Tibial nerve (tissue), 4 donors: ENCODE measurements at places on chromosomes 1 and 21. TPM values are rescaled to one million over a fixed set of nuclear protein-coding genes. Genes with fewer than 3 reads are reported as not detected.

Gene CD101
- 2.9 TPM for total RNA-seq

DNA sequence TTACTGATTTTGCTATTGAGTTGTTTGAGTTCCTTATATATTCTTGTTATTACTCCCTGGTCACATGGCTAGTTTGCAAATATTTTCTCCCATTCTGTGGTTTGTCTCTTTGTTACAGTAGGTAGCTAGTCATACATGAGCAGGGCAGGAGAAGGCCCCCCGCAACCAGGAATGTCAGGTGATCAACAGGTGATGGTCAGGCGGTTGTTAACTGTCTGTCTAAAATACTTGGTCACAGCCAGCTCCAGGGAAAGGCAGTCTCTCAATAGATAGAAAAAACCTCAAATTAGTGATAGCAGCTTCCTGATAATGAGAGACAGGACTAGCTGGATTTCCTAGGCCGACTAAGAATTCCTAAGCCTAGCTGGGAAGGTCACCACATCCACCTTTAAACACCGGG, 217.9 kb downstream of the RHOU start:
- H3K27ac ChIP-seq = no peak overlapping the region
- H3K36me3 ChIP-seq = no peaks in the 10 kb centered on the region
- no peaks in the 10 kb centered on the region for H3K4me1 ChIP-seq
- no peak for DNase-seq

GRCh38 chr1:89962742-89963075, 32.2 kb upstream of the ZNF326 start:
- no peaks in the 10 kb centered on the region for H3K4me1 ChIP-seq
- no peak overlapping the region for H3K4me3 ChIP-seq
- H3K36me3 ChIP-seq = no peaks in the 10 kb centered on the region
- H3K27ac ChIP-seq = no peak overlapping the region
- H3K27me3 ChIP-seq = no peaks in the 10 kb centered on the region
- no peak for DNase-seq

Gene AMY1B
- not detected for total RNA-seq

Gene TMEM125
- total RNA-seq = 0.21 TPM

Gene HSD11B1
- 21.3 TPM for total RNA-seq

DNA sequence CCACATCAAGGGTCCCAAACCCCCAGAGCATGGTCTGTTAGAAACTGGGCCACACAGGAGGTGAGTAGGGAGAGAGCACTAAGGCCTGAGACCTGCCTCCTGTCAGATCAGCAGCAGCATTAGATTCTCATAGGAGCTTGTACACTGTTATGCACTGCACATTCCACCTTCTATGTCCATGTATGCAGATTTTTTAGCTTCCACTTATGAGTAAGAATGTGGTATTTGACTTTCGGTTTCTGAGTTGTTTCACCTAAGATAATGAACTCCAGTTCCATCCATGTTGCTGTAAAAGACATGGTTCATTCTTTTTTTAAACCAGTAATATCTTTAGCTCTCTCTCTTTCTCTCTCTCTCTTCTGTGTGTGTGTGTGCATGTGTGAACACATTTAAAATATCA, 663 bp upstream of the GBP6 start:
- H3K36me3 ChIP-seq = no peaks in the 10 kb centered on the region
- no peaks in the 10 kb centered on the region for H3K27me3 ChIP-seq
- H3K4me3 ChIP-seq = no peak overlapping the region
- no peak for DNase-seq
- peaks cover 14% of the 10 kb centered on the region for H3K4me1 ChIP-seq

DNA sequence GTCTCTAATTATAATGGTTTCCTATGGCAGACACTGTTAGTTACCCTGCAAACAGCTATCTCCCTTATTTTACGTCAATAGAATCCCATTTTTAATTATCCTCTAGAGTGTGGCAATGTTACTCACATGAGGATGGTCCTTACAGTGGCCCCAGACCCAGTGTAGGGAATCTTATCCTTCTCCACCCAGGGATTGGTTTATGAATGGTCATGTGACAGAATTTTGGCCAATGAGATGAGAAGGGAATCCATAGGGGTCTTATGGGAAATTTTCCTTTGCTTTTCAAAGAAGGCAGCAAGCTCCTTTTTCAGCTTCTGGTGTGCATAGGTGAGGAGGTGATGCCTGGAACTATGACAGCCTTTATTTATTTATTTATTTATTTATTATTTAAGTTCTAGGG, 59.0 kb upstream of the HUNK start:
- H3K27me3 ChIP-seq = no peaks in the 10 kb centered on the region
- no peak overlapping the region for H3K27ac ChIP-seq
- no peaks in the 10 kb centered on the region for H3K36me3 ChIP-seq
- no peak for DNase-seq

DNA sequence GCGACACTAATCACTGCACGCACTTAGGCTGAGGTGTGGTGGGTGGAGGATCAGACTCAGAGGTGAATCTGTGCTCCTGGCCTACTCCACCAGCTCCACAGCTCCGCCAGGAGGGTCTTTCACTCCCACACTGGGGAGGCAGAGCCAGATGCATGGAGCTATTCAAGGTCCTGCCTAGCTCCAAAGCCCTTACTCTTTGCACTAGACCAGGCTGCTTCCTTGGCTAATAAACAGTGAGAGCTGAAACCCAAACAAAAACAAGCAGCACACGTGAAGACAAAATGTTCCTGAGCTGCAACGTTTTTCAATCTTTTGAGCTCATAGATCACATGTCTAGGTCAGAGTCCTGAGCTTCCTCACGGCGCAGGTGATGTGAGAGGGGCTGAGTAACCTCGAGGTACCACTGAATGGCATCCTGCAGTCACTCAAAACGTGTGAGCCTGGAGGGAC, 19.2 kb downstream of the CAPZB start:
- DNase-seq = no peak
- peak overlapping the region; percentile 79 for H3K27ac ChIP-seq
- H3K4me3 ChIP-seq = no peak overlapping the region
- H3K27me3 ChIP-seq = no peaks in the 10 kb centered on the region
- peaks cover 55% of the 10 kb centered on the region for H3K4me1 ChIP-seq
- no peaks in the 10 kb centered on the region for H3K36me3 ChIP-seq

Gene SH2D5
- total RNA-seq = not detected

Gene NR0B2
- total RNA-seq = not detected

Gene ANKRD65
- total RNA-seq = 13.8 TPM

Gene TCHH
- 0.22 TPM for total RNA-seq

Gene CEP85
- 14.9 TPM for total RNA-seq

Gene GGPS1
- total RNA-seq = 14.5 TPM

- DNase-seq = no peak
- H3K4me1 ChIP-seq = no peaks in the 10 kb centered on the region
- H3K36me3 ChIP-seq = no peaks in the 10 kb centered on the region
- H3K27me3 ChIP-seq = peaks cover 35% of the 10 kb centered on the region
- no peak overlapping the region for H3K27ac ChIP-seq
These were observed 128.8 kb downstream of the KCNN3 start for GRCh38 chr1:154741327-154741726.

Gene GPR25
- not detected for total RNA-seq

DNA sequence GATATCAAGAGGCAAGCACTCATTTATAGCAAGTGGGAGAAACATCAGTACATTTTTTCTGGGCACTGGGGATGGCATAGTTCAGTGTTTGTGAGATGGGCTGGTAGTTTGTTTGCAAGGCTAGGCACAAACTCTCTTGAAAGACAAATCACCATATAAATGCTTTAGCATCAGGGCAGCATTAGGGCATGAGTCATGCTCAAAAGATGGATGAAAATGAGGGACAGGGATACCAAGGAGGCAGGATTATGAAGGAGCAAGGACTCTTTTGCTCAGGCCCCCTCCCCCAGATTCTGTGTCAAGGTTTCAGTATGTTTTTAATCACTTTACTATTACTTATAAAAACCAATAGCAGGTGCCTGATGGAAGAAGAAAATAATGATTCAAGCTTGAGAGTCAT, 43.9 kb upstream of the CAMK1G start:
- no peaks in the 10 kb centered on the region for H3K27me3 ChIP-seq
- no peaks in the 10 kb centered on the region for H3K36me3 ChIP-seq
- DNase-seq = no peak
- no peak overlapping the region for H3K4me3 ChIP-seq

DNA sequence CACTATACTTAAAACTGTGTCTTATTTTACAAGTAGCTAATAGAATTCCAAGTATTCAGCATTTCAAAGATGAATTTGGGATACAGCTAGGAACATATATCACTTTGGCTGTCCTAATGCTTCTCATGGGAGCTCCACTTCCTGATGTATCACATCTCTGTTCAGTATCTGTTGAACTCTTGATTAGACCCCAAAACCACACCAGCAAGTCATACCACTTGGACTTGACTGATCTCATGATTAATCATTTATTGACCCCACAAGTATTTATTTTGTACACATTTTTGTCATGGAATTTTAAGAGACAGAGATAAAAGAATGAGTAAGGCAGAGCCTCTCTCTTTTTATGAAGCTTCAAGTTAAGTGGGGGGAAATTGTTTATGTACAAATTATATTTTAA, 30.0 kb downstream of the TMPRSS15 start:
- no peaks in the 10 kb centered on the region for H3K27me3 ChIP-seq
- H3K27ac ChIP-seq = no peak overlapping the region
- no peak overlapping the region for H3K4me3 ChIP-seq
- no peak for DNase-seq
- H3K36me3 ChIP-seq = no peaks in the 10 kb centered on the region
- H3K4me1 ChIP-seq = no peaks in the 10 kb centered on the region

GRCh38 chr1:21123287-21123948, 53.3 kb downstream of the EIF4G3 start:
- no peaks in the 10 kb centered on the region for H3K36me3 ChIP-seq
- no peak overlapping the region for H3K4me3 ChIP-seq
- DNase-seq = no peak

DNA sequence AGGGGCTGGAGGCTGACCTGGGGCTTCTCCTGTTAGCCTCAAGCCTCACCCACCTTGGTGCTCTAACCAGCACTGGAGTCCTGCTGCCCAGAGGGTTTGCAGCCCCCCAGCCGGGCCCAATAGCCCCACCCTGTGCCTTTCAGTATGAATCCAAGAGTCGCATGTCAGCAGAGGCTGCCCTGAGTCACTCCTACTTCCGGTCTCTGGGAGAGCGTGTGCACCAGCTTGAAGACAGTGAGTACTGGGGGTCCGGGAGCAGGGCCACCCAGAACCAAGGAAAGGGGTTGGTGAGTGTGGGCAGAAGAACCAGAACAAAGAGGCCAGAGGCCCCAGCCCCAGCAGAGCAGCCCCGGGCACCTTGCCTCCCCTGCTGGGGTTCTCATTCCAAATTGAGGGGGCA, 25.6 kb downstream of the CDK18 start:
- peaks cover 41% of the 10 kb centered on the region for H3K36me3 ChIP-seq
- no peak for DNase-seq
- H3K27ac ChIP-seq = no peak overlapping the region
- peaks cover 3% of the 10 kb centered on the region for H3K4me1 ChIP-seq
- no peaks in the 10 kb centered on the region for H3K27me3 ChIP-seq
- no peak overlapping the region for H3K4me3 ChIP-seq

DNA sequence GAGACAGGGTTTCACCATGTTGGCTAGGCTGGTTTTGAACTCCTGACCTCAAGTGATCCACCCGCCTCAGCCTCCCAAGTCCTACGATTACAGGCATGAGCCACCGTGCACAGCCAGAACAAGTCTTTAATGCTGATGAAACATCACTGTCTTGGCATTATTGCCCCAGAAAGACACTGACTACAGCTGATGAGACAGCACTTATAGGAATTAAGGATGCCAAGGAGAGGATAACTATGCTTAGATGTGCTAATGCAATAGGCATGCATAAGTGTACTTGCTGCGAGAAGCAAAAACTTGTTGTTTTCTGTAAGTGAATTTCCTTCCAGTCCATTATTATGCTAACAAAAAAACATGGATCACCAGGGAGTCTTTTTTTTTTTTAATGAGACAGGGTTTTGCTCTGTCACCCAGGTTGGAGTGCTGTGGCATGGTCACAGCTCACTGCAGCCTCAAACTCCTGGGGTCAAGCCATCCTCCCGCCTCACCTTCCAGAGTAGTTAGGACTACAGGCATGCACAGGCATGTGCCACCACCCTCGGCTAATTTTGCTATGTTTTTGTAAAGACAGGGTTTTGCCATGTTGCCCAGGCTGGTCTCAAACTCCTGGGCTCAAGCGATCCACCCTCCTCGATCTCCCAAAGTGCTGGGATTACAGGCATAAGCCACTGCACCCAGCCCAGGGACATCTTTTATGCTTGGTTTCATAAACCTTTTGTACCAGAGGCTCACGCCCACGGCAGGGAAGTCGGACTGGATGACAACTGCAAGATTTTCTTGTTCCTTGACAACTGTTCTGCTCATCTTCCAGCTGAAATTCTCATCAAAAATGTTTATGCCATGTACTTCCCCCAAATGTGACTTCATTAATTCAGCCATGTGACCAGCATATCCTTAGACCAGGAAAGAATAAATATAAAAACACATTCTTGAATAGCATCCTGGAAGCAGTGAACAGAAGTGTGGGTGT, 23.1 kb downstream of the RHEX start:
- H3K36me3 ChIP-seq = no peaks in the 10 kb centered on the region
- no peaks in the 10 kb centered on the region for H3K4me1 ChIP-seq
- H3K27ac ChIP-seq = no peak overlapping the region
- no peaks in the 10 kb centered on the region for H3K27me3 ChIP-seq
- no peak for DNase-seq

Gene OPRD1
- total RNA-seq = not detected
